ENCODE measurements at places on chromosomes 2 and 18. TPM values are rescaled to one million over a fixed set of nuclear protein-coding genes. Genes with fewer than 3 reads are reported as not detected.

The TCF23 gene
- total RNA-seq, result not detected

The ZNF396 gene
- total RNA-seq, result 5.4 TPM

The NPHP1 gene
- 7.5 TPM for total RNA-seq

The CRYBA2 gene
- total RNA-seq, result 4.3 TPM

The CNNM4 gene
- 2.6 TPM for total RNA-seq

The AKAIN1 gene
- total RNA-seq, result not detected

The APCDD1 gene
- total RNA-seq, result 0.23 TPM

The LRP2 gene
- total RNA-seq, result under 0.01 TPM
